ENCODE measurements at places on chromosomes 12 and 14. TPM values are rescaled to one million over a fixed set of nuclear protein-coding genes. Genes with fewer than 3 reads are reported as not detected.

DNA sequence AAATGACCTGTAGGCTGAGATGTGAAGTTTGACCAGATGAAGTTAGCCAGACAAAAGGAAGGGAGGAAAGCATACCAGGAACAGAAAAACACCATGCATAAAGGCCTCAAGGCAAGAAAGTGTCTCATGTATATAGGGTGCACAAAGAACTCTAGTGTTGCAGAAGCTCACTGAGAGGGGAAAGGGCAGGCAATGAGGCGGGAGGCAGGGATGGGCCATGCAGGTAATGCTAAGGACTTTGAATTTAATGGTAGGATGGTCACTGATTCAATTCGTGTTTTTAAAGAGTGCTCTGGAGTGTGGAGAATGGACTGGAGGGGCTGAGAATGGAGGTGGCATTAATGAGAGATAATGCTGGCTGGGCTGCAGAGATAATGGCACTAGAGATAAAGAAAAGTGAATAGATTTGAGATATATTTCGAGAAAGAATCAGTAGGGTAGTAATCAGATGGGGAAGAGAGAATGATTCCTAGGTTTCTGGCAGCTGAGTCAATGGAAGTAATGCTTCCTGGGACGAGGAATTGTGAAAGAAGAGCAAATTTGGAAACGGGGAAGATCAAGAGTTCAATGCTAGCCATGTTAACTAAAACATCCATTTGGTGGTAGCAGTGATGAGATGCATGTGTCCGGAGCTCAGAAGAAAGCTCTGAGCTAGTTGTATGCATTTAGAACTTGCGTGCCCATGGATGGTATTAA, 43.1 kb downstream of the LIMA1 start:
- no peaks in the 10 kb centered on the region for H3K27me3 ChIP-seq
- H3K4me3 ChIP-seq = no peak overlapping the region
- H3K4me1 ChIP-seq = peaks cover 19% of the 10 kb centered on the region
- DNase-seq = no peak
- peaks cover 4% of the 10 kb centered on the region for H3K36me3 ChIP-seq

Gene RASSF9
- not detected for total RNA-seq

DNA sequence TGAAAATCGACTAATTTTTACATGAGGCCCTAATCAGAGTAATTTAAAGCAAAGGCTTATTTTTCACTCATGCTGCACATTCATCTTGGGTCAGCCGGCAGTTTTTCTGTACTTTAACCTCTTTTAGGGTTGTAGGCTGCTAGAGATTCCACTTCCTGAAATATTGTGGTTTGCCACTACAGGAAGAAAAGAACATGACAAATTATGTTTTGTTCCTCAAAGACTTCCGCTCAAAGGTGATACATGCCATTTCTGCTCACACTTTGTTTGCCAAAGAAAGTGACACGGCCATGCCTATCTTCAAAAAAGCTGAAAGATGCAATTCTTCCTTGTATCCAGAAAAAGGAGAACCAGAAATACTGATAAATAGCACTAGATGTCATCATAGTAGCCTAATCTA, 183.4 kb upstream of the PPFIA2 start:
- H3K4me3 ChIP-seq = no peak overlapping the region
- H3K27me3 ChIP-seq = no peaks in the 10 kb centered on the region
- H3K4me1 ChIP-seq = peaks cover 34% of the 10 kb centered on the region
- no peak for DNase-seq
- H3K27ac ChIP-seq = no peak overlapping the region

- no peak overlapping the region for H3K27ac ChIP-seq
- no peak for DNase-seq
- H3K4me1 ChIP-seq = peaks cover 8% of the 10 kb centered on the region
- H3K36me3 ChIP-seq = no peaks in the 10 kb centered on the region
- H3K4me3 ChIP-seq = no peak overlapping the region
Measured at GRCh38 chr12:122991623-122992275, 11.3 kb downstream of the ARL6IP4 start.

Gene RAB5B
- total RNA-seq = 44.8 TPM

GRCh38 chr14:51546099-51546498, 105.6 kb upstream of the FRMD6 start:
- H3K4me3 ChIP-seq = no peak overlapping the region
- peaks cover 10% of the 10 kb centered on the region for H3K27me3 ChIP-seq
- H3K36me3 ChIP-seq = no peaks in the 10 kb centered on the region
- no peak overlapping the region for H3K27ac ChIP-seq
- no peaks in the 10 kb centered on the region for H3K4me1 ChIP-seq
- DNase-seq = no peak

- no peak overlapping the region for H3K4me3 ChIP-seq
- H3K27me3 ChIP-seq = peaks cover 13% of the 10 kb centered on the region
- H3K4me1 ChIP-seq = peaks cover 25% of the 10 kb centered on the region
- H3K27ac ChIP-seq = no peak overlapping the region
- no peaks in the 10 kb centered on the region for H3K36me3 ChIP-seq
Measured at GRCh38 chr12:24905431-24905830, 43.5 kb downstream of the BCAT1 start.

All from activated CD4-positive, alpha-beta memory T cell treated with anti-CD3 and anti-CD28 coated beads for 36 hours (primary cell).